ENCODE measurements at places on chromosomes 16 and 17.

DNA sequence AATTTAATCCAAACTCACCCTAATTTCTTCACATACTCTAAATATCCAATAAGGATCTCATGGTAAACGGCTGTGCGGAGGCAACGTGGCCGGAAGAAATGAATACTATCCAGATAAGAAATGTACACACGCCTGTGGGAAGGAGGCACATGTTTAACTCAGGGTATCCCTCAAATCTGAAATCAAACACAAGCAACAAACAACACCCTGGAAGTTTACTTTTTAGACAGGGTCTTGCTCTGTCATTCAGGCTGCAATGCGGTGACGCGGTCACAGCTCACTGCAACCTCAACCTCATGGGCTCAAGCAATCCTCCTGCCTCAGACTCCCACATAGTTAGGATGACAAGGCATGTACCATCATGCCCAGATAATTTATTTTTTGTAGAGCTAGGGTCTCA lies 21.2 kb upstream of the TRAP1 start:
- no peak for DNase-seq

DNA sequence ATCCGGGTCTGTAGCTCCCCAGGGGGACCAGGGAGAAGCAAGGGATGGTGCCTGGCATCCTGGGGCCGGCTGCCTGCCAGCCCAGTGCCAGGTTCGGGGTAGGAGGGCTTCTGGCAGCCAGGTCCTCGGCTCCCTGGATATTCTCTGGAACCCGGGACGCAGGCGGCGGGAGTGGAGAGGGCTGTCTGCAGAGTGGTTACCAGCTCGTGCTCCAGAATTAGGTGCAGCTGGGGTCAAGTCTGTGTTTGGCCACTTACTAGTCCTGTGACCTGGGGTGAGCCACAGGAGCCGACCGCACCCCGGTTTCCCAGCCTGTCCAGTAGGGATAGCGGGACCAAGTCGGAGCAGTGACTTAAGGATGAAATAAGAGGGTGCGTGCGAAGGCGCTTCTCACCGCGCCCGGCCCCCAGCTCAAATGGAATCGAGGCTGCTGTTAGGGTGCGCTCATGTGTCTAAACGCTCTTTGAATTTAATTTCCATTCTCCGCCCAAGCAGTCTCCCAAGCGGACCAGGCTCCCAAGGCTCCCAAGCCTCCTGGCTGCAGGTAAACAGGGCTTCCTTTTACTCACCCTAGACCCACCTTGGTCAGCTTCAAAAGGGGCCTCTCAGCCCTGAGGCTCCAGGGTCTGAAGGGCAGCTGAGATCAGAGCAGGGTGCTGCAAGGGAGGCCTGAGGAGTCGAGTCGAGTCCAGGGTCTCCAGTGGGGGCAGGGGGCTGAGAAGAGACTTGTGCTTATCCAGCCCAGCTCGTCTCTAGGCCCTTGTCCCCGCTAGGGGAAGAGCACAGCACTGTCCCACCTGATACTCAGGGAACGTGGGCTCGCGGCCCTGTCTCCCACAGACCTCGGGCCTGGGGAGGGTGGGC lies 28.3 kb upstream of the ZNF469 start:
- DNase-seq: no peak

DNA sequence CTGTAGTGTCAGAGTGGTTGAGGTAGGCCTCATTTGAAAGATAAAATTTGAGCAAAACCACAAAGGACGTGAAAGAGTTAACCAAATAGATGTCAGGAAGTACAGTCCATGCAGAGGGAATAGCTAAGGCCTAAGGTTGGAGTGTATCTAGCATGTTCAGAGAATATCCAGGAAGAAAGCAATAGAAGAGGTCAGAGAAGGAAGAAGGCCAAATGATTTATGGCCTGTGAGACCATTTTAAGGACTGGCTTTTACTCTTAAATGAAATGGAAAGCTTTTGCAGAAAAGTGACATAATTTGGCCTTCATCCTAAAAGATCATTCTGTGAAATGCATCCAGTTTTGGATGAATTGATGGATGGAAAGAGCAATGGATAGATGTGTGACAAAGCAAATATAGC lies 116.5 kb downstream of the NLK start:
- DNase-seq: no peak

- no peak for DNase-seq
These were observed 298.8 kb upstream of the MAF start for GRCh38 chr16:79899316-79899715.
